ENCODE measurements at places on chromosomes 4 and X. TPM values are rescaled to one million over a fixed set of nuclear protein-coding genes. Genes with fewer than 3 reads are reported as not detected.

Gene PNMA6A
- 4.6 TPM for total RNA-seq

Gene FMR1NB
- total RNA-seq: not detected

Gene MAGEA9B
- not detected for total RNA-seq

Gene GBA3
- not detected for total RNA-seq

Gene TCP11X2
- total RNA-seq: not detected

Gene RIPPLY1
- total RNA-seq: not detected

Gene SPIN2A
- 0.37 TPM for total RNA-seq

Gene GIMD1
- total RNA-seq: not detected

Data from A549 treated with ZK216348 at 1 μM for 4 hours (cell line).